Osteocyte (in vitro differentiated cells): ENCODE measurements at places on chromosomes 13 and 19.

- no peak for DNase-seq
Observed at GRCh38 chr13:93378184-93378583, 151.6 kb downstream of the GPC6 start.

GRCh38 chr19:36489920-36490415 lies 607 bp upstream of the ZNF566 start:
- DNase-seq: no peak

DNA sequence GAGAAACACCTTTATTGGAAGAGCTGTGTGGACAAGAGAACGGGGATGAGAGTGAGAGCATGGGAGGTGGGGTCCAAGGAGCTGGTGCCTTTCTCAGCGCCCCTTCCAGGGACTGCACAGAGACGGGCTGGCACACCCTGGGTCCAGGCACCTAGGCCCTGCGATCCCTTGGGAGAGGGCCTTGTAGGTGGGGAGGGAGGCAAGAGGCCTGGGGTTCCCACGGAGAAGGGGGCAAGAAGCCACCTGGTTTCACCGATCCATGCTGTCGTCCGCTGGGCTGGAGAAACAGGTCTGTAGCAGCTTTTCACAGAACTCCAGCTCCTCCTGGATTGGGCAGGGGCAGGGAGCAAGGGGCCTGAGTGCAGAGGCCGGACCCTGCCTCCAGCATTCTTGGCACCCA lies 3.5 kb upstream of the PPP6R1 start:
- no peak for DNase-seq

GRCh38 chr13:111129465-111130115 lies 14.5 kb downstream of the ARHGEF7 start:
- no peak for DNase-seq

DNA sequence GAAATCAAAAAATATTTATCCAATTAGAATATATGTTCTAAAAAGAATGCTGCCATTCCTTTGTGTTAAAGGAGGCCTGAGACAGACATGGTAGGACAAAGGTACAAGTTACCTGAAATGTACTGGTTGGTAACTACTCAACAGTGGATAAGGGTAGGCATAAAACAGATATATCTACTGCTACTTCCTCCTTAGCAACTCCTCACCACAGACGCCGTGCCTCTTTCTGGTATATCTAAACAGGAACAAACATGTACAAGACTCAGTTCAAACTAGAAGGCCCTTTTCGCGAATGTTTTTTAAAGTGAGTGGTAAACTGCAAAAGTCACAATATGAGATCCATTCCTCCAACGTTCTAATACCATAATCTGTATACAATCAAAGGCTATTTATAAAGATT lies 86.9 kb downstream of the TBC1D4 start:
- DNase-seq: no peak

GRCh38 chr13:27487776-27488175 lies 37.4 kb upstream of the MTIF3 start:
- no peak for DNase-seq

GRCh38 chr13:91181892-91182291 lies 165.6 kb upstream of the MIR17HG start:
- no peak for DNase-seq

DNA sequence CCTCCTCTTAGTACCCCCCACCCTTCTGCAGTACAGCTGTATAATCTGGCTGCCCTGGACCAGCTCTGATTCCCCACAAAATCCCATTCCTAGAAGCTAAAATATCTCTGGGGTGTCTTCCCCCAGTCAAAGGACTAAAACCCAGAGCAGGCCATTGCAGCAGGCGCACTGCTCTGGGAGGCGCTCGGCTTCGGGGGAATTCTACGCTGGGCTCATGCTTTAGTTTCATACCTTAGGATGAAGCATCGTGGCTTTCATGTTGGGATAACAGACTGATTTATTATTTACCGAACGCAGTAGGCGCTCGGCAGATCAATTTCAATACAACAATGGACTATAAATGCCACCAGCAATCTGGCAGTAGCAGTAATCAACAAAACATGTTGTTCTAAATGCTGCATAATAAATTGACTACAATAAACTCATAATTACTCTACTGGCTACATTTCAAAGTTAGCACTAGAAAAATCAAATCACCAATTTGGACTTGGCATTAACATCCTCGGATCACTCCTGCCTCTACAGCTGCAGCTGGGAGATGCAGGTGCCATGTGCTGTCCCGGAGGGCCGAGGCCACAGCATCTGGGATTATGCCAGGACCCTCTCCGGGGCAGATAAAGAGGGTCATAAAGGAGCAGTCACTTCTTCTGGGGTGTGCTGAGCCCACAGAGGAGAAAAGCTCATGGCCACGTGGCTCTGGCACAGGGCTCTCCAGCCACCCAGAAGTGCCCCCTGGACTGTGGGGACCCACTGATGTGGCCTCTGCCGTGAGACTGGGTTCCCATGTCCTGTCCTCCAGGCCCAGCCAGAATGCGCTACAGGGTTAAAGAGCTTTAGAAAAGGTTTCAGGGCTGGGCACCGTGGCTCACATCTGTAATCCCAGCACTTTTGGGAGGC lies 35.3 kb downstream of the CEBPG start:
- no peak for DNase-seq

DNA sequence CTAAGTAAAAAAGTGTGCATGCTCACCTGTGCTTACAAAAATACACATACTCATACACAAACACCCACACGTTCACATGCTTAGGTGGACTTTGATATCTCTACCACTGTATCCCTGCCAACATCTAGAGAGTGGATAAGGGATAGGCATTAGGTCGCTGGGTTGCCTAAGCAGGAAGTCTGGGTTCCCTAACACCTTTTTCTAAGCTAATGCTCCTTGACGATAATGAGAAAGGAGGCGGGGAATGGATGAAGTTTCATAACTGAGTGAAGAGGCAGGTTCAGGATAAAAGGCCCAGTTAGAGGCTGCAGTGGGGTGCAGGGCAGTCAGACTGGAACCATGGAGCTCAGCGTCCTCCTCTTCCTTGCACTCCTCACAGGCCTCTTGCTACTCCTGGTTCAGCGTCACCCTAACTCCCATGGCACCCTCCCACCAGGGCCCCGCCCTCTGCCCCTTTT lies 41.9 kb upstream of the CYP2A7 start:
- no peak for DNase-seq
